ENCODE measurements at places on chromosomes 12 and 14.

- no peak for DNase-seq
Observed at GRCh38 chr12:119678459-119678858, 10.5 kb downstream of the PRKAB1 start.

GRCh38 chr12:62783881-62784280 is 151.1 kb downstream of the PPM1H start:
- DNase-seq = no peak

DNA sequence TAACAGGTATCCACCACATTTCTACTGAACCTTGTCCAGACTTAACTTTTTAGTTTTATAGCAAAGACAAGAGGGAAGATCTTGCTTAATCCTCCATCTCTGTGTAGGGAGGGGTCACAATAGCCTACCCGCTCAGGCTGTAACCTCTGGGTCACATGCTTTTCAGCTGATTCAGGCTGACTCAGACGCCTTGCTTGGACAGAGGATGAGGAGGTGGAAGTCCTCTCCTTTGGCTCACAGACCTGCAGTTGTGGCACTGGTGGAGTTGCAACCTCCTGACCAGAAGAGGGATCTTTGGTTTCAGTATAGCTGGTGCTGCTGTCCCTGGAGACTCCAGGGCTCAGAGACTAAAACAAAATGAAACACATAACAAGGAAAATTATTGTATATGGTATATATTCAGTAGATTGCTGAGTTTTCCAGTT is 16.2 kb downstream of the ACIN1 start:
- no peak for DNase-seq

GRCh38 chr12:90048918-90049317 is 340.3 kb upstream of the ATP2B1 start:
- DNase-seq = no peak

DNA sequence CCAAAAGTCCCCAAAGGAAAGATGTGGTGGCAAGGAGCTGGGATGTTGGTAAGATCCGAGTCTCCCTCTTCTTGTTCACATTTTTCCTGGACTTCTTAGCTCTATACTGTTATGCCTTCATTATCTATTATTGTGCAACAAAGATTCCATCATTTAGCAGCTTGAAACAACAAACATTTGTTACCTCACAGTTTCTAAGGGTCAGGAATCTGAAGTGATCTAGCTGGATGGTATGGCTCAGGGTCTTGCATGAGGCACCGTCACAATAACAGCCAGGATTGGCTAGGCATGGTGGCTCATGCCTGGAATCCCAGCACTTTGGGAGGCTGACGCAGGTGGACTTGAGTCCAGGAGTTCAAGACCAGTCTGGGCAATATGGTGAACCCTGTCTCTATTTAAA is 51.1 kb upstream of the KRAS start:
- DNase-seq = no peak

- DNase-seq = no peak
Observed at GRCh38 chr14:66514213-66514612, 6.3 kb downstream of the GPHN start.

GRCh38 chr12:112148031-112148513 is 22.7 kb downstream of the TRAFD1 start:
- no peak for DNase-seq

DNA sequence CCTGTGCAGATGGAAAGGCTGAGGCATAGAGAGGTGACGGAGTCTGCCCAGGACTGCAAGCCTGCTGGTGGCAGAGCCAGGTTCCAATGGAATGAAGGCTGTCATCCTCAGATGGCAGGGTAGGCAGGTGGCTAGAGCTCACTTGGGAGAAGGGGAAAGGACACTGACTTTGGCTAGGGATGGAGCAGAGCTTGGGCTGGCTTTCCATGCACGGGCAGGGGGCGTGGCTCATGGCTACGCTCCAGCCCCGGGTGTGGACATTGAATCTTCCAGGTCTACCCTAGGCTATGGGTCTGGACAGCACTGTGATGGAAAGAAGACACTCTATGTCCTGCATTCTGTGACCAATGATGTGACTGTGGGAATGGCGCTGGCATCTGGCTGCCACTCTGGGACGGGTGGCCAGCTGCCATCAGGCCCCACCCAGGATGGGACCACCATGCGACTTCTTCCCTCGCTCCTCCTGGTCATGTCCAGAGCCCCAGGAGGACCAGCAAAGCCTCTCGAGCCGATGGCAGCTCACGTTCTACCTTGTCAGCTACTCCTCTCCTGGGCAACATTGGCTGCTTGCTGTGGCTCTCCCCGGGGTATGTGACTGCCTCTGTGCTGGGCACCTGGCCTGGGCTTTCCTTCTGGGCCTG is 398.7 kb downstream of the TMEM121 start:
- DNase-seq = no peak

DNA sequence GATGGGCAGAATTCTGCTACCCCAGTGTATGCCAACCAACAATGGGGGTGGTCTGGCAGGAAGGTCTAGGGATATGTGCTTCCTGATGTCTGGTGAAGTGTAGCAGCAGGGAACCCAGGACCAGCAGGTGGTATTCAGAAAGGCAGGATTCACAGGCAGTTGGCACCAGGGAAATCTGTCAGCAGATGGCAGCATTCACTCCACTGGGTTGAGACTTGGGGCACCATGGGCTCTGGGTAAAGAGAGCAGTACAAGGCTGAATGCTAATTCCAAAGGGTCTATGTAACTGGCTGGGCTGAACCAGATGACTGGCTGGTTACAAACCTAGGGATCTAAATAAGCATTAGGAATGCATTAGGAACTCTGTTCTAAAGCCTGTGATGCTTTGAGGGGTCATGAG is 466.9 kb upstream of the STXBP6 start:
- no peak for DNase-seq

DNA sequence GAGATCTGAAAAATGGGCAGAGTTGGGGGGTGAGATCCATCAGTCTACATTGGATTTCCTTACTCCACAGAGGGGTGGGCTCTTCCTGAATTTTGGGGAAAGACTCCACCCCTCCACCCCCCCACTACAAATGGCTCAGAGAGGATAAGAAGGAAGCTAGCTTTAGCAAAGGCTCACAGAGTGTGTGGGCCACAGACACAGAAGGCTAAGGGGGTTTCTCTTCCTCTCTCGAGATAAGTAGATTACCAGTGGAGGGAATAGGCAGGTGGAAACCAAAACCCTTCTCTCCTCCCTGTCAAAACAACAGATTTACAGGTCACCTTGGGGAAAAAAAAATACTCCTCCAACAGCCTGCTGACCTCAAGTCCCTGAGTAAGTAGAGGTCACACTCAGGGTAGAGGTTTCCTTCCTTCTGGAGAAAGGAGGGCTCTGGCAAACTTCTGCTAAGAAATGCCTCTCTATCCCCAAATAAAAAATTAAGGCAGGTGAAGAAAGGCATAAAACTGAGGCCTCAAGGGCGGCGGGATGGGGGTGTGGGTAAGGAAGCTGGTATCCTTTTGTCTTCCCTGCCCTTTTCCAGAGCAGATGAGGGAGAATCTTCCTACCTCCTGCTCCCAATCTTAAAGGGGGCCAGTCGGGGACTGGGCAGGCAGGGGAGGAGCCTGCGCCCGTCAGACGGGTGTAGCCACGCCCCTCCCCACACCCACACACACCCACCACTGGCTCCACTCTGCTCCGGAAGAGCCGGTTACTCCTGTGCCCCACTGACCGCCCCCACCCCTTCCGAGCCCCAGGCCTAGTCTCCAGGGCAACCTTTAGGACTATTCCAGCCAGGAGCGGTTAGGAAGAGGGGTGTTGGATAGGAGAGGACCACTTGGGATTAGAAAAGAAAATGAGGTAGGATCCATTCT is 1.9 kb upstream of the BAZ2A start:
- DNase-seq = peak; percentile 52

- DNase-seq = no peak
Observed at GRCh38 chr12:59182191-59182590, 261.9 kb upstream of the LRIG3 start.

DNA sequence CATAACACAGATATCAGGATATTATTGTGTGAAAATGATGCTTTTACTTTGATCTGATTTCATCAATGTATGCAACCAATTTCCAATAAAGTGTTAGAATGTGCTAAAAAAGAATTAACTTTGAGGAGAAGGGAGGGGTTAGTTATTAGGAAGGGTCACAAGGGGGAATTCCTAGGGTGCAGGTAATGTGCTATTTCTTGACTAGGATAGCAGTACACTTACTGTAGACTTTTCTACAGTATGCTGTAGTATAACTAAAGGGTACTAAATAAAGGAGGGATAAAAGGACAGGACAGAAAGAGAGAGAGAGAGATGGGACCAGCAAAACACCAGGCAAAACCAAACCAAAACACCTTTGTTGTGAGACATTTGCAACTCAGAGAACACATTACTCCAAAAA is 121.4 kb upstream of the RAP1B start:
- DNase-seq = no peak

All from activated gamma-delta T cell treated with Interleukin-2 at 50 U/mL for 16 hours (primary cell).